ENCODE measurements at places on chromosomes 1 and 21.

GRCh38 chr1:242523719-242524570 lies 552 bp downstream of the PLD5 start:
- DNase-seq = no peak

DNA sequence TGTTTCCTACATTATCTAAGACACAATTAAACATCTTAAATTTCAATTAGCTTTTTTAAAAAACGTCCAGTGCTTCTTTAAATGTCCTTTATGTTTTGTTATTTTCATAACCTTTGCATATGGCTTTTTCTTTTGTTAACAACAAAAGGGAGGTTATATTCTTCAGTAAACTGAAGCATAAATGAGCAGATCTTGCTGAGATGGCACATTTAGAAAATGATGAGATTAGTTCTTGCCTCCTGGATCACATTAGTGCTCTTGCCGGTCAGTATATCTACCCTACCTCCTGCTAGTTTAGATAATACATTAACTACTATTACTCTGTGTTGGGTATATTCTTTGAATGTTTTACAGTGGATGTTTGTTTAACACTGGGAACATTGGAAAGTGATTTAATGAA lies 126.1 kb downstream of the DISP1 start:
- DNase-seq = no peak

DNA sequence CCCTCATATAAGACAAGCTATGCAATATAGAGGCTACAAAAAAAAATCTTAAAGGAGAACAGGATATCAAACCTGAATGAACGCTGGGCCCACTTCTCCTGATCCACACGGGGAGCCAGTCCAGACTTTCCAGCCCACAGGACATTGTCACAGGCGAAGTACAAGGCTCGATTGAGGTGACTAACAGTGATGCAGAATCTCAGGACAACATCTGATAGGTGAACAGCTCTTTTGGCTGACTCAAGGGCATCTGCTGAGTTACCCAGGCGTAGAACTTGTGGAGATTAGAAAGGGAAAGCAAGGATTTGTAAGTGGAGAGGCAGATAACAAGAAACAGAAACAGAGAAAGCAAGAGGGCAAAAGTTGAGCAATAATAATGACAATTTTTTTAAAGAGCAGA lies 1.8 kb downstream of the PEX11B start:
- DNase-seq = no peak

- no peak for DNase-seq
Measured at GRCh38 chr1:54247863-54248515, 48.0 kb downstream of the MRPL37 start.

- no peak for DNase-seq
Measured at GRCh38 chr1:180261524-180262155, 31.6 kb downstream of the LHX4 start.

DNA sequence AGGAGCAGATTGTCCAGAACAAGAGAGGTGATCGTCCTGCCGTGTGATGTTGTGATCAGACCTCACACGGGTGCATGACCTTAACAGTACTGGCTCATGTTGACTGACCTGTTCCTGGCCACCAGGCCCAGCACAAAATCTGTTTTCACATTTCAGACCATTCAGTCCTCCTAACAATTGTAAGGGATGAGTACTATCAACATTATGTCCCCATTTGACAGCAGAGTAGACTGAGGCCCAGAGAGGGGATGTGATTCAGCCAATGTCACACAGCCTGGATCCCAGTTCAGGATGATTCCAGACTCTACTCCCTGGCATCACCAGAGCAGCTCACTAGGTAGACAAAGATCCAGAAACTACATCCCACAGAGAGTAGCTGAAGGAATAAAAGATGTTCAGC lies 7.4 kb upstream of the TAS1R2 start:
- DNase-seq = no peak

GRCh38 chr1:79554688-79555087 lies 548.2 kb upstream of the ADGRL4 start:
- DNase-seq = no peak

DNA sequence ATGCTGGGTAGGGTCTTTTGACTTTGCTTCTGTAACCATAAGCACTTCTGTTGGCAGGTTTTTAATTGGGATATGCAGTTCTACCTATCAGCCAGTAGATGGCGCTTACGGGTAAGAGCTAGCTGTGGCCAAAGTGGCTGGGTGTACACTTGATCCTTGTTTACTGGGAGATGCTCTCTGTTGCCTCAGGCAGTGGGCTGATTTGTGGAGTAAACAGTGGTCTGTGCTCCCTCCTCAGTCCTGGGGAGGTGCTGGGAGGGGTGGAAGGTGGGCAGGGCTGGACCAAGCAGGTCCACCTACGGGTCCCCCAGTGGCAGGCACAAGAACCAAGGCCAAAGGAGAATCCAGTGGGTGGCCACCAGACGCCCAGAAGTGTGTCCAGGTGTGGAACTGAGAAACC lies 43.4 kb downstream of the RALGPS2 start:
- DNase-seq = no peak

- DNase-seq = no peak
Measured at GRCh38 chr21:46128933-46129571, 26.3 kb downstream of the FTCD start.

GRCh38 chr1:219460081-219460895 lies 152.6 kb downstream of the ZC3H11B start:
- DNase-seq = no peak

DNA sequence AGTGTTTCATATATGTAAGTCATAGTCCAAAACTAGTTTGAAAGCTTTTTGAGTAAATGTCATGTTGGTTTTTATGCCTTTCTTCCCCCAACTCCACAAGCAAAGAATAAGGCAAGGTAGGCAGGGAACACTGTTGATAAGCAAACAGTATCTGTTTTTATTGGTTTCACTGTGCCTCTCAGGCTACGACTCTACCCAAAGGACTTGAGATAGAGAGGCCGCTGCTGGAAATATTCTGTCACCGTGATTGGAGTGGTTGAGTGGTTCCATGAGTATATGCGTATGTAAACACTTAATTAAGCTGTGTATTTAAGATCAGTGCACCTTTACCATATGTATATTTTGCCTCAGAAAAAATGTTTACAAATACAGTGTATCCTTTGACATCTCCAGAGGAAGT lies 138.1 kb upstream of the KIF26B start:
- no peak for DNase-seq

DNA sequence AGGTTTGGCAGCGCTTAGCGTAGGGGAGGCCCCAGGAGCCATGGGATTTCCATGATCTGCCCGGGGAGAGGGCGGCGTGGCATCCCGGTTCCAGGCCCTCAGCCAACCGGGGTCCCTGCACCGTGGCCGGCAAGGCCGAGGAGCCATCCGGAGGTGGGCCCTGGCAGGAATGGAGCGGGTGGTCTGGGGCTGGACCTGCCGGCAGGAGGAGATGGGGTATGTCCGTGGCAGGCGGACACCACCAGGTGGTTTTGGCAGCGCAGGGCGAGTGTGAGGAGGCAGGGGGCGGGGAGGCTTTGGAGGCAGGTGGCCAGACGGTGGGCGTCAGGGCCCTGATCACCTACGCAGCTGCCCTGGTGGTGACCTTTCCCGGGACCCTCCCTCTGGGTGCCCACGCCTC lies 10.3 kb downstream of the PRKCZ start:
- DNase-seq = no peak

- DNase-seq = no peak
Measured at GRCh38 chr1:97870589-97870988, 50.2 kb downstream of the DPYD start.

DNA sequence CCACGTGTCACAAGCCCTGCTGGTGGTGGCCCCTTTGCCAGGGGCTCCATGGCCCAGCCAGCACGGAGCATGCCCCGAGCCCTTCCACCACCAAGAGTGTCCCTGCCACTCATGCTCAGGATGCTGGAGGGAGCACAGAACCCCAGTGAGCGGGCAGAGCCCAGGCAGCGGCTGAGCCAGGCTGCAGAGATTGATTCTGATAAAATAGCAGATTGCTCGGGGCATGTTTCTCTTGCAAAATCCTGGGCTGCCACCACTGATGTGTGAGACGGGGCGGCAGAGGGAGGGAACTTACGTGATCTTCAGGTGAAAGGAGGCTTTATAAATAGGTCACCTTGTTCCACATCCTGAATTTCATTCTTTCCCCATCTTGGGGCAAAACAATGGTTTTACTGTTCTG lies 53.2 kb downstream of the SPSB1 start:
- no peak for DNase-seq

DNA sequence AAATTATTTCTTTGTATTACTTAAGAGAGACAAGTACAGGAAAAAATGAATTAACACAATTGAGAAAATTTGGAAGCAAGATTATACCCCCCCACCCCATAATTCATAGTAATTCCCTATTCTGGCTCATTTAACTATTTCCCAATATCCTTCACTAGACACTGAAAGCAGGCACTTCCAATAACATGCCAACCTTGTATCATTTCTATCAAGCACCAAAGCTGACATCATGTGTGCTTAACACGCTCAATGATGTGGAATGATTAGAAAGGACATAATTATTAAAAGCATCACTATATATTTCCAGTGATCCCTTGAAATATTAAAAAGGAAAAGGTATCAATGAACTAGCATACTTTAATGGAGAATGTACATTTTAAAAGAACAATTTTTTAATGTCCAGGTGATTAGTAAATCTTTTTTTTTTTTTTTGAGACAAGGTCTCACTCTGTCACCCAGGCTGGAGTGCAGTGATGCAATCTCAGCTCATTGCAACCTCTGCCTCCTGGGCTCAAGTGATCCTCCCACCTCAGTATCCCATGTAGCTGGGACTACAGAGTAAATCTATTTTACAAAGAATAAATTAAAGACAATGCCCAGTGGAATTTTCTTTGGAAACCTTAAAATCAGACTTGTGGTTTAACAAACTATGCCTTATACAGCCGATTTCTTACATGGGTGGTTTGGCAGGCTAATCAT lies 443.9 kb downstream of the DSCAM start:
- no peak for DNase-seq

GRCh38 chr1:61426254-61426653 lies 298.7 kb downstream of the TM2D1 start:
- DNase-seq = no peak

- DNase-seq = peak; percentile 1
Measured at GRCh38 chr1:231971397-231972110, 345.0 kb downstream of the DISC1 start.

GRCh38 chr1:172180501-172181285 lies 239.8 kb upstream of the C1orf105 start:
- peak; percentile 36 for DNase-seq

- DNase-seq = no peak
Measured at GRCh38 chr1:42439940-42440339, 15.9 kb downstream of the ZMYND12 start.

DNA sequence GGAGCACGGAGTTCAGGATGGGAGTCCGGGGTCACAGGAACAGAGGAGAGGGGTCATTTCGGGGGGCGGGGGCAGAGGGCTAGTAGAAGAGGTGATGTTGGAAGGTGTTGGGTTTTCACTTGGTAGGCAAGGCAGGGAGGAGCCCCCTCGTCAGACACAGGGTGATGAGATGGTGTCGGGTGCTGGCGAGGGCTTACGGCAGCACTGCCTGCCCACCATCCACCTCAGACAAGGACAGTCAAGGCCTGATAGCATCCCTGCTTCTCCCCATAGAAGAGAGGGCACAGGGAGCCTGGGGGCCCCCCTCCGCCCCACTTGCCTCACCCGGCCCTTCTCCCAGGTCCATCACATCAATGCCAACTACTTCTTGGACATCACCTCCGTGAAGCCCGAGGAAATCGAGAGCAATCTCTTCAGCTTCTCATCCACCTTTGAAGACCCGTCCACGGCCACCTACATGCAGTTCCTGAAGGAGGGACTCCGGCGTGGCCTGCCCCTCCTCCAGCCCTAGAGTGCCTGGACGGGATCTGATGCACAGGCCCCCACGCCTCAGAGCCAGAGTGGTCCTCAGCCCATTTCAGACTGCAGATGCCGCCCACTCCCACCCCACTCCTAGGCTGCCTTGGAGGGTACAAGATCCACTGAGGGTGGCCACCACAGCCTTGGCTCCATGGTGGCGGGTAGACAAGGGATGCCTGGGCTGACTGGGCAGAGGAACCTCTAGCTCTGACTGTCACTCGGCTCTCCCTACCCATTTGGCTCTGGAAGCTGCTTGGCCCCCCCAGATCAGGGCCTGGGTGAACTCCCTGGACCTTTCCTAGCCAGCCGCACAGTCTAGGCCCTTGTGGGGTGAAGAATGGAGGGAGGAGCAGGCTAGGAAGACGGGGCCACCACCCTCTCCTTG lies 4.3 kb upstream of the MTFR1L start:
- no peak for DNase-seq

DNA sequence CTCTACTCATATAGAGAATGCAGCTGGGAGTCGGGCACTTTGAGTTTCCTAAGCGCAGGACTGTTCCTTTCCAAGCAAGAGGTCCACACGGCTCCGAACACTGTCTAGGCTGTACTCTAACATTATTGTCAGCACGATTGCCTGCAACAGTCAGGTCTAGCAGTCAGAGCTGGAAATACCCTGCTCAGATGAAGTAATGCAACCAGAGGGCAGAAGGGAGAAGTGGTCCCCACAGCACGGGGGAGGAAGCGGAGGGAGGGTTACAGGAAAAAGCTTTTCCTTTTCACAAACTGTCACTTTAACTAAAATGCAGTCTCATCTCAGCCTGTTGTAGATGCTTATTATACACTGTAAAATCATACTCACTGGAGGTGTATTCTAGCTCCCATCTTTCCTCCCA lies 98.9 kb upstream of the SLC44A3 start:
- peak; percentile 66 for DNase-seq

DNA sequence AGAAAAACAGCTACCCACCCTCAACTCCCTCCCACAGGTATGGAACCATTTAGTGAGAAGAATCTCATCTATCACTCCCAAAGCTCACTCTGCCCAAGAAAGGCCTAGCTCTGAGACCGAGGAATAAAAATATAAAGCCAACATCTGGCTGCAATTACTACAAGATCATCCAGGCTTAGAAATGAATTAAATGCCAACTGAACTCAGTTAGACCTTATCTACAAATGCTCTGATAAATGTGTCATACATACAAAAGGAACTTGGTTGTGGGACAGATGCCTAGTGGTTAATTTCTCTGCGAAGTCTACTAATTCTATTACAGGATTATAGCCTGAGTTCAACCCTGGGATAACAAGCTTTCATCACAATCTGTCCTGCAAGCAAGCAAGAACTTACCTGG lies 6.7 kb downstream of the ADIPOR1 start:
- no peak for DNase-seq

GRCh38 chr1:55654750-55655149 lies 439.6 kb upstream of the USP24 start:
- DNase-seq = no peak
